ENCODE measurements at places on chromosomes 16 and 17. TPM values are rescaled to one million over a fixed set of nuclear protein-coding genes. Genes with fewer than 3 reads are reported as not detected.

The CRHR1 gene
- total RNA-seq: not detected

The SCNN1G gene
- total RNA-seq: not detected

The SOX15 gene
- 1.2 TPM for total RNA-seq

The AOC3 gene
- total RNA-seq: 1.6 TPM

The SENP3 gene
- 42.6 TPM for total RNA-seq

The GCGR gene
- total RNA-seq: 0.13 TPM
